ENCODE measurements at places on chromosomes 11 and 22. TPM values are rescaled to one million over a fixed set of nuclear protein-coding genes. Genes with fewer than 3 reads are reported as not detected.

GRCh38 chr11:115224551-115224950 lies 279.7 kb downstream of the CADM1 start:
- DNase-seq: no peak

DNA sequence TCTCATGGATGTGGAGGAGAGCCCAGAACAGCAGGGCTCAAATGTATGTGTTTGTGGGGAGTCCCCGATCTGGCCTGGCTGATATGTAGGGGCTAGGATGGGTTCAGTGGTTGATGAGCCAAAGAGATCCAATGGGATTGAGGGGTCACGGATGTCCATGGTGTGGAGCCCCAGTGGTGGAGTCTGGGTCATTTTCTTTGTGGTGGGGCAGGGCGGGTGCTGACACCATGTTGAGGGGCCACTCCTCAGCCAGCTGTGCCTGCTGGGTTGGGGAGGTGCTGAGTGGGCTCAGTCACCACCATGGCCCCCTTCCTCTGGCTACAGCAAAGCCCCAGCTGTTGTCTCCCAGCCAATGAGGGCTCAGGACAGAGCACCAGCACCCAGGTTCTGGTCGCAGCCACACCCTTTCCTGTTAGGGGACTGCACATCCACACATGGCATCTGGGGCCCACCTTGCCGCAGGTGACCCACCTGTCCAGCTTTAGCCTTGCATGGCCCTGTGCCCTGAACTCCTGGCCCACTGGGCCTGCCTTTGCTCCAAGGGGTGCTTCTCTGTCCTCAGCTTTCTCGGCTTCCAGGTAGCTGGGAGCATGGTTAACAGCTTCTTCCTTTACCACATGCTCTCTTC lies 3.2 kb upstream of the GNAZ start:
- no peak for DNase-seq

The OR56A1 gene
- polyA plus RNA-seq: not detected

DNA sequence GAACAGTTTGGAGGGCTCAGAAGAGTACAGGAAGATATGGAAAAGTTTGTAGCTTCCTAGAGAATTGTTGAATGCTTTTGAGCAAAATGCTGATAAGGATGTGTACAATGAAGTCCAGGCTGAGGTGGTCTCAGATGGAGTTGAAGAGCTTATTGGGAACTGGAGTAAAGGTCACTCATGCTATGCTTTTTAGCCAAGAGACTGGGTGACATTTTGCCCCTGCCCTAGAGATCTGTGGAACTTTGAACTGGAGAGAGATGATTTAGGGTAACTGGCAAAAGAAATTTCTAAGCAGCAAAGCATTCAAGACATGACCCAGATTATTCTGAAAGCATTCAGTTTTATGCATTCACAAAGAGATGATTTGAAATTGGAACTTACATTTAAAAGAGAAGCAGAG lies 27.9 kb upstream of the CABP2 start:
- no peak for DNase-seq

The ACRV1 gene
- polyA plus RNA-seq: not detected

DNA sequence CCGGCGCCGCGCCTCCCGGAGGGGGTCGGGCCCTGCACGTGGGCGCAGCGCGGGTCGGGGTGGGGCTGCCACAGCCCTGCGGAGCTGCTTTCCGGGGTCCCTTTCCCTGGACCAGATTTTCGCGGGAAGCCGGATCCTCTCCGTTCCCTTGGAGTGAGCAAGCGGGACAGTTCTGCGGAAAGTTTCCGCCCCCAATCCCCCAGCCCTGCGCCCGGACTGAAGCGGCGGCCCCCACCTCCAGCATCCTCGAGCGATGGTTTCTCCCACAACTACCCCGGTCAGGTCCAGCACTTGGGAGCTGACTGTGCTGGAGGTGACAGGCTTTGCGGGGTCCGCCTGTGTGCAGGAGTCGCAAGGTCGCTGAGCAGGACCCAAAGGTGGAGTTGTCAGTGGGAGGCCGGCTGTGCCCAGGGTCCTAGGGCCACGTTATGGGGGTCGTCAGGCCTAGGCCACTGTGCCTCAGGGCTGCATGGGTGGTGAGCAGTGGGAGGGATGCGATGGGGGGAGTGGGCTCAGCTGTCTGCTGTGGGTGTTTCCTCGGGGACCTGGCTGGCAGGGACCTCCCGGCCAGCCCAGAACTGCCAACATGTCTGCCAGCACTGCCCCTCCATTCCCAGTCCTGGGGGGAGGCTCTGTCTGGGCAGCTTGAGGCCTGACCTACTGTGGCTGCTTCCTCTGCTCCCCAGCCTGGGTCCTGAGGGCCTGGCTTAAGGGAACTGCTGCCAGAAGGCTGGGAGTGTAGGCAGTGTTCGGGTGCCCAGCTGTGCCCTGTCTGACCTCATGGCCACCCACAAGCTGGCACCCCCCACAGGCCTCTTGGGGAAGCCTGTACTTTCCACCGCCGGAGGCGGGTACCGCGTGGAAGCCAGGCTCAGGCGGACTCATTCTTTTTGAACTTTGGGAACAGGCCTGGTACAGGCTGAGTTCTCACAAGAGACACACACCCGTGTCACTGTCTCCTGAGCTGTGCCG lies 726 bp downstream of the ST3GAL4 start:
- no peak for DNase-seq

DNA sequence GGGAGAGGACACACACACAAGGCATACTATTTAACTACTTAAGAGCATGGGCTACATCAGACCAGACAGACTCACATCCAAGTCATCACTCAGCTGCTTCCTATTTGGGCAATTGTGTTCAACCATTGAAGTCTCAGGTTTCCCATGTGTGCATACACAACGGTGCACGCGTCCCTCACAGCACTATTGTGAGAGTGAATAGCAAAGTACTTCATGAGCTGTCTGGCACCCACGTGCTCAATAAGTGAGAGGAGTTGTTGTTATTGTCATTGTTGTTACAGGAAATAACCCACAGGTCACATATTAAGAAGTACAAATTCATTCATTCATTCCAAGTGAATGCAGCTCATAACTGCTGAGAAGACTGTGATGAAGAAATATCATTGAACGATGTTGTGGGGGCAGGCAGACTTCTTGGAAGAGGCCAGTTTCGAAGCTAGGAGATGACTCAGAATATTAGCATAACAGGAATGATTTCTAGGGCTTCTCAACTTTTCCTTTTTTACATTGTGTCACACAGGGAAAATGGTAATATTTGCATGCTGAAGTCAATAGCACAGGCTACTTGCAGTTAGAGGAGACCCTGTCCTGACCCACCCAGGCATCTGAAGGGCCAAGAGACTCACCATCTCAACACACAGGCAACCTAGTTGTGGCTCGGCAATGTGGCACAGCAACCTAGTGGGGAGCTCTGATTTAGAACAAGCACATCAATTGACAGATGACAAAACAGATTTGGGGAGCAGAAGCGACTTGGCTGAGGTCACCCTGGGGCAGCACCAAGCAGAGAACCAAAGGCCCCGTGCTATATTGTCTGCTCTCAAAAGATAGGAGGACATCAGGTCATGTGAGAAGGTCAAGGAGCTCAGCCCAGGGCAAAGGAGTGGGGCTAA lies 606.0 kb downstream of the BUD13 start:
- no peak for DNase-seq

DNA sequence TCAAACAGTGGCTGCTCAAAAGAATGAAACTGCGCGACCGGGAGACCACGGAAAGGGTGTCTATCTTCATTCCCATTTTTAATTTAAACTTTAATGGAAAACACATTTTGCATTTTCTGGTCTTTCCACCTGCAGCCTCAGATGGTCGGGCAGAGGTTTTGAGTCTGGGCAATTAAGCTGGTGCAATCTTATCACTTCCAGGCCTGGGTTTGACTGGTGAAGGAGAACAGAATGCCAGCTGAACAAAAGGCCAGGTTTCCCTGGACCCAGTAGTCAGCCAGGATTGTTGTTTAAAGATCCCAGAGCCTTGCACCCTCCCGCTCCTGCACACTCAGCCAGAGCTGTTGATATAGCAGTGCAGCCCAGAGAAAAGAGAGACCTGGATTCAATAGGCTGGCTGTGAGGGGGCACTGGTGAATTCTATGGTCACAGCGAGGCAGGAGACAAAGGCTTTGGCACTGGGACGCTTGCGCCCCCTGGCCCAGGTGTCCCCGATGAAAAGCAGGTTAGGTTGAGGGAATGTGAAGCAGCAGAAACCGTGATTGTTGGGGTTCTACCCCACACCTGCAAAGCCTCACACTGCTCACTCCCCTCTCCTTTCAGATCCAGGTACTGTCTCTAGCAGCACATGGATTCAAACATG lies 83.6 kb downstream of the FLI1 start:
- DNase-seq: no peak
